ENCODE measurements at places on chromosomes 5 and 9.
A peak's percentile ranks its signal among the peaks of the same experiment; 100 is the strongest.

DNA sequence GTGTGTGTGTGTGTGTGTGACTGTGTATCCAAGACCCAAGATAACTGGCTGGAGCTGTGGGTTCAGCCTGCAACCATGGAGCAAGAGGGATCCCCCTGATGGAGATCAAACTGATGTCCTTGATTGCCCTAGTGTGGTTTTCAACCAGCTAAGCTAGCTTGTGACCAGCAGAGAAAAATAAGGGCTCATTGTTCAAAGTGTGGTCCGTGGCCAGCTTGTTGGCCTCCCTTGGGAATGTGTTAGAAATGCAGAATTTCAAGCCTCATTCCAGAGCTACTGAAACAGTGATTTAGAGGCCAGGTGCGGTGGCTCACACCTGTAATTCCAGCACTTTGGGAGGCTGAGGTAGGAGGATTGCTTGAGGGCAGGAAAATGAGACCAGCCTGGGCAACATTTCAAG, 79.9 kb downstream of the ACER2 start:
- no peak for DNase-seq

DNA sequence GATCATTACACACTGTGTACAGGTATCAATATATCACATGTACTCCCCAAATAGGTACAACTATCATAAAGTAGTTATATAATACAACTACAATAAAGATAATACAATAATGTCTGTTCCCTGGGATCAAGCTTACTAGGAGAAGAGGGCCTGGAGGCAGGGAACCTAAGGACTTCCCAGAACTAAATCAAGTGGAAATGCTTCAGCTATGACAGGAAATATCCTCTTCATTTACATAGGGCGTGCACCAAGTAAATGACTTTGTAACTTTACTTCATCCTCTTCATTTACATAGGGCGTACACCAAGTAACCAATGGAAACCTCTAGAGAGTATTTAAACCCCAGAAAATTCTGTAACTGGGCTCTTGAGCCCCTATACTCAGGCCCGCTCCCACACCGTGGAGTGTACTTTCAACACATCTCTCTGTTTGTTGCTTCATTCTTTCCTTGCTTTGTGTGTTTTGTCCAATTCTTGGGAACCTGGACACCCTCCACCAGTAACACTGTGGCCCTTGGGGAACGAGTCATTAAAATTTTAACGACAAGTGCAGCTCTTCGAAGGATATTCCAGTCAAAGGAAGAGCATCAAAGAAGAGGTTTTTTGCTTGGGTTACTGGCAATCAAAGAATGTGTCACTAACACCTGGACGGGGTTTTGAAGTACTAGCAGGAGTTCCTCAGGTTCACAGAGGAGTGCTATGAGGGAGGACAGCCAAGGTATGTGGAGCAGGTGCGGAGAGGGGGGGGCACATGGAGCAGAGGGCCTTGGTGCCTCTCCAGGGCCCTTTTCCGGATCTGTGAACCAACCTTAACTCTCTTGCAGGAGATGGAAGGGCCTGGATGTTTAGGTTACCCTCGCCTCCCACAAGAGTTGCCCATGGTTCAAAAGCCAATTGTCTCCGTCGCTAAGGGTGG, 106.6 kb upstream of the DAP start:
- no peak for DNase-seq

GRCh38 chr9:35311891-35312639, 150.3 kb downstream of the UNC13B start:
- no peak for DNase-seq

DNA sequence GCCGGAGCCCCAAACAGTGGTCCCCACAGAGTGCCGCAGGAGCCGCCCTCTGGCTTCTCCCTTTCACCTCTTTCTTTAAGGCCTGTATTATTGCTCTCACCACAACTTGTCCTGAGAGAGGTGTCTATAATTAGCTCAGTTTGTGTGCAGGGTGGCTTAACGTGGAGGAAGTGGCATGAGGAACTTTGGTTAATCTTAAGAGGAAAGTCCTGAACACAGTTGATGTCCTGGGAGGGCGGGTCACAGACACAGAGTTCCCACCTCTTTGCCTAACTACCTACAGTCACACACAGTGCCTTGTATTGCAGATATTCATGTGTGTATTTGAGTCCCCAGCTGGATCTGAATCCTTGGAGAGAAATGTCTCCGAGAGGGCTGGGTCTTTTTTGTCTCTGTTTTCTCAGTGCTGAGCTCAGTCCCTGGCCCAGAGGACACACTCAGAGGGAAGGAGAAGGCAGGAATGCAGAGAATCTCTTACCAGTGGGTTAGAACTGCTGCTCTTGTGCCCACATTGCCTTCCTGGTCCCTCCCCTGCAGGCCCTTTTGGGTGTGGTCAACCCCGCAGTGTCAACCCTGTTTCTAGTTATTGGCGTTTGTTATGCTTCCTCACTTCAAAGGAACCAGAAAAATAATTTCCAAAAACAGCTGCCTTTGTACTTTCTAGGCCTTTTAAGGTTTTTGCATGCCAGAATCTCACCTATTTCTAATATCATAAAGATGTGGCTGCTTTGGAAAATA, 392.5 kb downstream of the KDM4C start:
- DNase-seq: no peak

GRCh38 chr5:41812156-41812555, 58.1 kb downstream of the OXCT1 start:
- DNase-seq: no peak

DNA sequence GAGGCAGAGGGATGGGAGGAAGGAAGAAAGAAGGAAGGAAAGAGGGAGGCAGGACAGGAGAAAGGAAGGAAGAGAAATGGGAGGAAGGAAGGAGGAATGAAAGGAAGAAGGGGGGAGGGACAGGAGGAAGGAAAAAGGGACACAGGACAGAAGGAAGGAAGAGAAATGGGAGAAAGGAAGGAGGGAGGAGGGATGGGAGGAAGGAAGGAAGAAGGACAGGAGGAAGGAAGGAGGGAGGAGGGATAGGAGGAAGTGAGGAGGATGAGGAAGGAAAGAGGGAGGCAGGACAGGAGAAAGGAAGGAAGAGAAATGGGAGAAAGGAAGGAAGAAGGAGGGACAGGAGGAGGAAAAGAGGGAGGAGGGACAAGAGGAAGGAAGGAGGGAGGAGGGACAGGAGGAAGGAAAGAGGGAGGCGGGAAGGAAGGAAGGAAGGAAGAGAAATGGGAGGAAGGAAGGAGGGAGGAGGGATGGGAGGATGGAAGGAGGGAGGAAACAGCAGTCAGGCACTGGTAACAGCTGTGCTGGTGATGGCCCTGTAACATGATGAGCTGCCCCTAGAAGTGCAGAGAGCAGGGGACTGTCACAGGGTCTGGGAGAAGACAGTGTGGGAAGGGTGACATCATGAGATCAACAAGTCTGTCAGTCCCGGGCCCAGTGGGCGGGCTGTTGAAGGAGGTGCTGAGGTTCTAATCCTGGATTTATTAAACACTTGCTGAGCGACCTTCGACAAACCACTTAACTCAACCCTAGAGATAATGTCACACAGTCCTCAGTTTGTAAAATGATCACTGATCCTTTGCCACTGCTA, 10.7 kb upstream of the IRX1 start:
- DNase-seq: no peak

GRCh38 chr9:72932619-72933018, 20.2 kb downstream of the ALDH1A1 start:
- no peak for DNase-seq

DNA sequence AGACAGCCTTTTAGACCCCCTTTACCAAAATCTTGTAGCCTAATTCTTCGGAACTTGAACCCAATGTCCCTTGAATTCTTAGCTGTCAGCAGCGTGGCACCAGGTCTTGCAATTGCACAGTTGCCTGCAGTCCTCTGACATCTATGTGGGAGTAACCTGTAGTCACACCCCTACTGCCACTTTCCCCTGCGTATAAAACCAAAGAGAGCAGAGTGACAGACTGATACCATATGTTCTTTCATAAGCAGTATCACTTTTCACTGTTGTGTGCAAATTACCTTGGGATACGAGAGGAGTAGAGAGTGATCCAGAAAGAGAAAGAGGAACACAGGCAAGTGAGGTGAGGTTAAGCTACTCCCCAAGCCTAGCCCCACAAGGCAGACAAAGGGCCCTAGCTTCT, 364.3 kb upstream of the ADAMTSL1 start:
- DNase-seq: no peak

DNA sequence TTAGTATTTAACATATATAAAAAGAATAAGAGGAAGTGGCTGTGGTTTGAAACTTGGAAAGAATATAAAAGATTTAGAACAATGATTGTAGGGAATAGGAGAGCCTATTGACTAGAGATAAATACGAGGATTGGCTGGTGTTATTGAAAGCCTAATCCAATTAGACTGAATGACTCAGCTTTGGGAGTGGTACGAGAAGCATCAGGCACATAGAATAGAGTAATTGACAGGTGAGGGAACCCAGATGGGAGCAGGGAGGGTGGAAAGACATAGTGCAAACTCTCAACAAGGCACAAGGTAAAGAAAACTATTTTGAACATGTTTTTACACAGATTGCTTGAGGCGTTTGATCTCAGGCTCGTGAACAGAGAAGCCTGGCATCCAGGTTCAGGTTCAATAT, 338.9 kb upstream of the KLF9 start:
- no peak for DNase-seq

GRCh38 chr5:66529182-66529581, 67.0 kb upstream of the MAST4 start:
- no peak for DNase-seq

GRCh38 chr5:135833961-135834638, 363 bp upstream of the SLC25A48 start:
- DNase-seq: no peak

DNA sequence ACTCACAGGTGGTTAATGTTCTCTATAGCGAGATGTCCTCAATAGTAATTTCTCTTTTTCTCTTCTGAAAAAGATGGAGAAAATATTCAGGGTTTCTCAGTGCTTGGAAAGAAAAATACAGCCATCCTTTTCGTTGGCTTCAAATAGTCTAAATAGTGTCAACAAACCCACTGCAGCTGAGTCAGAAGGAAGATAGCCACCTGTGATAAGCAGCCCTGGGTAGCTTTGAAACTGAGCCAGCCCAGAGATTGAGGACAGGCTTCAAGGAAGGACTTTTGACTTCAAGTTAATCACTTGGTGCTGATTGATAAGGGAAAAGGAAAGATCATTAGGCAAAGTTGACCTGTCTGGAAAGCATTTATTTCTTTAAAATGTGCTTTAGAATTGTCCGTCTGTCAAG, 78.7 kb upstream of the TYRP1 start:
- DNase-seq: no peak

DNA sequence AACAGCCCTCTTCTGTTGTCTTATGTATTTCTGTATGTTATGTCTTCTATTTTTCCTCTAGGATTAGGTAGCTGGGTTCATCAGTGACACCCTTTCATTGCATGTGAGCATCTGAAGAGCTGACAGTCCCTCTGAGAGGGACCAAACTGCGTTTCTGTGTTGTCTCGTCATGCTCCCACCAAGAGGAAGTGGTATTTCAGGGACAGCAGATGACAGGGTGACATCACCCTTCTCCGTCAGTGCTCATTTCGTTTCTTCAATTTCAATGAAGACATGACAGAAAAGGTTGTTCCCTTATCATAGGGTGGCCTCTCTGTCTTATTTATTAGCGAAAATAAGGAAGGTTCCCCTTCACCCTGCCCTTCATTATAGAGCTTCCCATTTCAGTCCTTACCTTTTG, 225.9 kb upstream of the NR4A3 start:
- no peak for DNase-seq

DNA sequence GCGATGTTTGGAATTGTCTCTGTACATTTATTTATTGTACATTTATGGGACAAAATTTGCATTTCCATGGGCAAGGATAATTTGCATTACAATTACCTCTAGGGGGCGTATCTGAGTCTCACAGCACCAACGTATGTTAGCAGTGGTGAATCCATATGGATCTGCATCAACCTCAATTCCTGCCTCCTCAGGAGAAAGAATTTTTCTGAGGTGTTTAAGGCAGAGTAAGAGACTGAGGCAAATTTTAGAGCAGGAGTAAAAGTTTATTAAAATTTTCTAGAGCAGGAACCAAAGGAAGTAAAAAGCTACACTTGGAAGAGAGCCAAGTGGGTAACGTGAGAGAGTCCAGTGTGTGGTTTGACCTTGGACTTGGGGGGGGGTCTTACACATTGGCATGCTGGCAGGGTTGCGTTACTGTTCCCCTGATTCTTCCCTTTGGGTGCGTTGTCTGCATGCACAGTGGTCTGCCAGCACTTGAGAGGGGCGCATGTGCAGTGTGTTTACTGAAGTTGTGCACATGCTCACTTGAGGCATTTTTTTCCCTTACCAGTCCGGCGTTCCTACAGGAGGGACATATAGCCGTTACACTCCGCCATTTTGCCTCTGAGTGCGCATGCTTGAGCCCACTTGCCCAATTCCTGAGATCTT, 21.0 kb upstream of the RAB14 start:
- DNase-seq: peak; percentile 77

- peak; percentile 18 for DNase-seq
Observed at GRCh38 chr5:103031607-103032006, 88.3 kb downstream of the GIN1 start.

- DNase-seq: no peak
Observed at GRCh38 chr9:90198956-90199355, 443.7 kb downstream of the DIRAS2 start.

GRCh38 chr5:150181027-150181426, 8.8 kb upstream of the SLC6A7 start:
- no peak for DNase-seq

DNA sequence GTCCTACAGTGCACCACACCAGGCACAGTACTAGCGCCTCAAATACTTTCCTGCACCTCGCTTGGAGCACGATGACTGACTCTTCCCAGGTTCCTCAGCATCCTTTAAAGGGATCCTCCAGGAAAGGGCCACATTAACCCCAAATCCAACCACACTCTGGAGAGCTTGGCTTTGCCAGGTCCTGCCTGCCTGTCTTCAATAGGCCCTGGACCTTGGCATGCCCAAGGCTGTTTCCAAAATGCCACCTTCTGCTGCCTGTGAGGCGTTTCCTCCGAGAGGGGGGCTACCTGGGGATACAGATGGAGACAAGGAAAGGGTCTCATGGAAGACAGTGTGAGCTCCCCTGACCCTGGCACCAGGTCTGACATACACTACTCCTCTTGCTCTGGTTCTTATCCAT, 169.9 kb downstream of the DAB2IP start:
- DNase-seq: no peak

DNA sequence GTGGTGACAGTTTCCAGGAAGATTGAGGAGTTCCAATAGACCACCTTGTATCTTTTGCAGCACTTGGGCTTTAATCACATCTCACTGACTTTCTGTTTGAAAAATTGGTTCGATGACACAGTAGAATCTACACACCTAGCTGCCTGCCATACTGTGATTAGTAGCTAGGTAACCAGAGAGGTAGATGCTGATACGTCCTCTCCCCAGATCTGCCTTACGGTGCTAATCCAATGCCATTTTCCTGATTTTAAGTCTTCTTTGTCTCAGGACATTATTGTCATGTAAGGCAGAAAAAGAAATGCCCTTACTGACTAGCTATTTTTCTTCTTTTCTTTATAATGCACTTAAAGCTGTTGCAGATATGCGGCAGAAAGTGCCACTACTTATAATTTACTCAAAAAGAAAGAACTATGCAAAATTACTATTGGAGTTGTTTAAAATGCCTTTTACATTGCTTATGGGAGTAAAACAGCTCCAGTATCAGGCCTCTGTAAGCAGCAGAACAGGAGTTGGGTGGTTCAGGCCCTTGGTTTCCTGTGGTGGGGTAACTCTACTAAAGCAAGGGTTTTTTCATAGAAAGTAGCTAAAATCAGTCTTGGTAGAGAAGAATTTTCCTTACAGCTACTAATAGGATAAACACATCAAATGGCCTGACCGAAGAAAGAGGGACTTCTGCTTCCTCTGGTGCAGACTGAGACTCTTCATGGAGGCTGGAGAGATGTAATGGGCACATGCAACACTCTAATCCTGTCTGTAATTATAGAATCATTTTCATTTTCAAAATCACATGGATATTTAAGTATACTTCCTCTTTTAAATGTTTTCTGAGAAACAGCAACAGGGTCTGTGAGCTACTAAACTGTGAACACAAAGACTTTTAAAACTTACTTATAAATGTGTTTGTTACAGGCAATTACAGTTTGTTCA, 177.2 kb downstream of the MAPKAP1 start:
- no peak for DNase-seq
